ENCODE measurements at places on chromosomes 11 and 22.

DNA sequence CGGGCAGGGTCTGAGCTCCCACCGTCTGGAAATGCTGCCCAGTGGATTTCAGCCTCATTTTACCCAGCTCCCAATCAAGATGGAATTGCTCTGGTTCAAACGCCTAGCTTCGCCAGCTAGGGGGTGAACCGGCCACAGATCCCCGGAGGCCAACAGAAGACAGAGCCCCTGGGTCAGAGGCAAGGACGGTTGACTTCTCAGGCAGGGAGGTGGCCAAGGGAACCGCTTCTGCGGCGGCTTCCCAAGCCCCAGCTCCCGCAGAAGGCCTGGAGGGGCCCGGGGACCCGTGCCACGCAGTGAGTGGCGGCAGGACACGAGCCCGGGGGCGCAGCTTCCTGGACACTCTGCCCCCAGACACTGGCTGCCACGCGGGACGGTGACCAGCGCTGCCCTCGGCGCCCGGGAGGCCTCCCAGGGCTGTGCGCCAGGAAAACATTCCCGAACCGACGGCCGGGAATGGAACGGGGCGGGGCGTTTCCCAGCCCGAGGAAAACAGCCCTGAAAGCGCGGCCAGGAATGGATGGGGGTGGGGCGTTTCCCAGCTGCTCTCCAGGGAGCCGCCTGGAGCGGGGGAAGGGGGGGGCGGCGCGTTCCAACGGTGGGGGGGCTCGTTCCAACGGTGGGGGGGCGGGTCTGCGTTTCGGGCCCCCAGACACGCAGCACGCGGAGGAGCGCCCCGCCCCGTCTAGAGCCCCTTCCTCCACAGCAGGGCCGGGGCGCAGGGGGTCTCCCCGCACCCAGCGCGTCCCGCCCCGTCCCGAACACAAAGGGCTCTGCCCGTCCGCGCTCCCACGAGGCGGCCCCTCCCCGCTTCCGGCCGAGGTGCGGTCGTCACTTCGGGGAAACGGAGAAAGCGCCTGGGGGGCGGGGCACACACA, 13.5 kb upstream of the B4GALNT4 start:
- DNase-seq, result peak; percentile 92

DNA sequence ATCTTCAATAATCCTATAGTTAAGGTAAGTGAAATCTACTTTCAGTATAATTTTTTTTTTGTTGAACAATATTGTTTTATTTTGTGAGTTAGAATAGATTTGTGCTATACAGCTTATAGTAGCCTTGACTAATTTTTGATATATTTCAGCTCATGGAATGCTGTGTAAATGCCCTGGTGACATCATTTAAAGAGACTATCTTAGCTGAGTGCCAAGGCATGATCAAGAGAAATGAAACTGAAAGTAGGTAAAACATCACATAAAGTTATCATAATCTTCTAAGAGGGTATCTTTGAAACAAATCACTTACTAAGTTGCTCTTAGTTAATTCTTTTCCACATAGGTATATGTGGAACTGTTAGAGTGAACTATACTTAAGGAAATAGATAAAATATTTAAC, 51.4 kb upstream of the ACAT1 start:
- peak; percentile 10 for DNase-seq

- peak; percentile 25 for DNase-seq
Observed at GRCh38 chr11:120186774-120187591, 23.8 kb upstream of the OAF start.

- no peak for DNase-seq
Observed at GRCh38 chr11:69841170-69841858, 22.1 kb upstream of the FGF3 start.

GRCh38 chr11:96188243-96189006, 154.6 kb downstream of the MAML2 start:
- DNase-seq, result peak; percentile 22

DNA sequence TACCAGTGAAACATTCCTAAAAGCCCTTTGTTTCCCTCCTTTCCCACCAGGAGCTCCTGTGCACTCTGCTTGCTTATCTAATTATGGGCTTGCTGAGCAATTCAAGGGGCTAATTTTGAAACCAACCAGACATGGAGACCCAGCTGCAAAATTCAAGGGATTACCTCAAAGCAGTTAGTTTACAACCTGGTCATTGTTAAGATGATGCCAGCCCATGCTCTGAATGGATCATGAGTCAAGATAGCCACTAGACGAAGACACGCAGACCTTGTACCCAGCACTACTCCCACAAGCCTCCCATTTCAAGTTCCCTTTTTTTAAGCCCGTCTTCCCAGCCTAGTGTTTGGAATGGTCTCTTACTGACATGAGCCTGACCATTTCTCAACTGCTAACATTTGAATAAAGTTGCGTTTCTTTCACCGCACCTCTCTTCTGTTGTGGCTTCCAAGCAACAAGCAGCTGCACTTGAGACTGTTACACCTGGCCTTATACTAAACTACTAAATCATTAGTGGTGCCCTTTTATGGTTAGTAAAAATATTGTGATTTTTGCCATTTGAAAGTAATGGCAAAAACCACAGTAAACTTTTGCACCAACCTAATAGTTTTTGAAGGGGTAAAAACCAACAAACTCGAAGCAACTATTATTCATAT, 315.3 kb upstream of the LUZP2 start:
- DNase-seq, result no peak

DNA sequence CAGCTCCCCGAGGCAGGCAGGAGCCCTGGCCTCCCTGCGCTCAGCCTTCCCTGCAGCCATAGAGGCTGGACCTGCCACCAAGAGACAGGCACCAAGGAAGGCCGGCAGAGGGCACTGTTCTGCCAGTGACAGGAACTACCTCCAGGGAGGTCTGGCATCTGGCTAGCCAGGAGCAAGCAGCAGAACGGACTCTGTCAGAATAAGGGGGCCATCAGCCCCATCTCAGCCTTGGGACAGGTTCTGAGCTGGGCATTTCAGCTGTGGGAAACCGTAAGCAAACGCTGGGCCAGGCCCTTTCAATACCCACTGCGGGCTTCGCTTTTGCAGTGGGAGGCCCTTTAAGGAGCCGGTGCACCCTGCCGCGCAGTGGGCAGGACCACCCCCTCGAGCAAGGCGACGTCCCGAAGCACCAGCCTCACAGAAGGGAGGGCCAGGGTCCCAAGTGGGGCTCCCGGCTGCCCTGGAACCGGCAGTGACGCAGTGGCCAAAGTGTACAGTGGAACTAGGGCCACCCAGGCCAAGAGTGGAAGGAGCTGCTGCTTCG, 18.2 kb downstream of the IFT27 start:
- peak; percentile 28 for DNase-seq

DNA sequence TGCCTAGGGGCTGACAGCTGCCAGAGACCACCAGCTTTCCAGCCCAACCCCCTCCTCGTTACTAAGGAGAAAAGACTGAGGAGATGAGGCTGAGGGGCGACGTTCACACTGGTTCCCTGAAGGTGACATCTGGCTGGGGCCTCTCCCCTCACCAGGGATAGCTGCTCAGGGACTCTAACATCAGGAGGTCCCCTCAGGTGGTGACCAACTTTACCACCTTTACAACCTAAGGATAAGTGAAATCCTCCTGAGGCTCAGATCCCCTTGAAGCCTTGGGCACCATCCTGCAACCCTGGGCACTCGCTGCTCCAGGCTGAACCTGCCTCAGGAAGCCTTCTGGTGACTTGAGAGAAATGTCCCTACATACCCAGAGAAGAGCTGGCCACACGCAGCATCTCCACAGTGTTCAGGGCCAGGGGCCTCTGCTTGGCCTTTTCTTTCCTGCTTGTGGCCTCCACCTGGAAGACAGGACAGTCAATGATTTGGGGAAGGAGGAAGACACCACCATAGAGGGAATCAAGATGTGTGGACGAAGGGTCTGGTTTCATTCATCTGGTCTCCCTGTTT, 12.4 kb upstream of the PPM1F start:
- no peak for DNase-seq

DNA sequence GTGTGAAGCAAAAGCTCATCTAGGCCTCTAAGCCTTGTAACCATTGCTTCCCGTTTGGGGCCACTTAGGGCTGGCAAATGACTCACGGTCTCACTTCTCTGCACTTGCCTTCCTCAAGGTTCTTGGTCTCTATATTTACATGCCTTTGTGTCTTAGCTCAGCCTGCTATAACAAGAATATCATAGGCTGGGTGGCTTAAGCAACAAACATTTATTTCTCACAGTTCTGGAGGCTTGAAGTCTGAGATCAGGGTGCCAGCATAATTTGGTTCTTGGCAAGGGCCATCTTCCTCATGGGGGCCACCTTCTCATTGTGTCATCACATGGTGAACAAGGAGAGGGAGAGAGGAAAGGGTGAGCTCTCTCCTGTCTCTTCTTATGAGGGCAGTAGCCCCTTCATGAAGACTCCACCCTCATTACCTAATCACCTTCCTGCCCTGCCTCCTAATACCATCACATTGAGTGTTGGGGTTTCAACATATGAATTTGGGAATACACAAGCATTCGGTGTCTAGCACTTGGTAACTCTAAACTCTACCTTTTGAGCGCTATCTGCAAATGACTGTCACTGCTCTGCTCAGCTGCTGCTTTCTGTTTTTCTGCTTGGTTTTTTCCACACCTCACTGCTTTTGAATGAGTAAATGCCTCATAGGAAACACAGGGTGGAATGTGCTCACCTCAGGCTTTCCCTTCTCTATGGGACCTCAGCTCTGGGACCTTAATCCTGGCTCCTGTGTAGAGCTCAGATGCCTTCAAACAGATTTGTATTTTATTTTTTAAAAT, 16.2 kb upstream of the ME3 start:
- no peak for DNase-seq

- no peak for DNase-seq
Observed at GRCh38 chr22:31726692-31727091, 23.2 kb downstream of the PRR14L start.

GRCh38 chr11:17165247-17165890, 42.4 kb downstream of the PIK3C2A start:
- no peak for DNase-seq

DNA sequence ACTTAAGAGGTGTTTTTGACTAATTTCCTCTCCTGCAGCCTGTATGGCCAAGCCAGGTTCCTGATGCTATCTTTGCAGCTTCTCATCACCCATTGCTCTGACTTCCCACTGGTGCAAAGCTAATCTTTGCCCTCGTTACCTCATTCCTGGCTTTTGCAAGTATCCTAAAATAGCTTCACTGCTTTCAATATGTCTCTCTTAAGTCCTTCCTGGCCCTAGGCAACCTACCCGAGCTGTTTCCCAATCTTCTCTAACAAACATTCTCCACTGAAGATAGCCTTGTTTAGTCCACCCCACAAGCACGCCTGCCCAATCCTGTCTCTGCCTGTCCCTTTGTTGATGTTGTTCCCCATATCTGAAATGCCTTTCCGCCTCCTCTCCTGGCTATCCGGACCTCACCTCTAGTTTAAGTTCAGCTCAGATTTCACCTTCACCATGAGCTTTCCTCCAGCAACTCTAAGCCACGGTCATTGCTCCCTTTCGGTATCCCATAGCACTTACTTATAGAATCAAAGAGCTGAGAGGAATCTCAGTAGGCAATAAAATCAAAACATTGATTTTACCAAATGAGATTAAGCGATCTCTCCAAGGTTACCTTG, 30.1 kb upstream of the CECR2 start:
- no peak for DNase-seq

DNA sequence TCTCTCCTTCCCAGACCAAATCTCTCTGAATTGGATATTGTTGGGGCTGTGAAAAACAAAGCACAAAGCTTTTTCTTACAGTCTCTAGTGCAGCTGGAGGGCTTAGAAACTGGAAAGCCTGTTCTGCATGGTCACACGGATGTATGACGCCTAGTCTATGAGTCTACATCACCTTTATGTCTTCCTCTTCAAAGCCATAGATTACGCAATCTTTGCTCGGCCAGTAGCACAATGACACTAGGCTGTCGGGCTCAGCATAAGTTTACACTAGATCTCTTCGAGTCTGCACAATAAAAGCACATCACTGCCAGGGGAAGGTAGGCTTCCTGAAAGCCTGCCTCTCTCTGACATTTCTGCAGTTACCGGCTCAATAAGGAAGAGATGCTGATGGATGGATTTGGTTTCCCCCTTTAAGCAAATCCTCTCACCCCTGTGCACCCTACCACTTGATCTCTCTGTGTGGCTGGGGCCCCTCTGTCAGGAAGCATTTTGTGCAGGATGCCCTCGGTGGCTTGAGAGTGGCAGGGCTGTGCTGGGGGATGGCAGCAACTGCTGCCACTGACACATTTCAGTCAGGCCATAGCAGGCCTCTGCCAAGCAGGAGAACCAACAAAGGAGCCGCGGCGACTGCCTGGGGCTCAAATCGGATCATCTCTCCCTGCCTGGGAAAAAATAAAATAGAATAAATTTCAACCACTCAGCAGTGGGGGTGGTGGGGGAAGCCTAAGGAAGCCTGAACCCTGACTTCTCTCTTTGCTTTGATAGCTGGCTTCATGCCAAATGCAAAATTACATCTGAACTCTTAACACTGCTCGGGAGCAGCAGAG, 1272.8 kb downstream of the LRRC4C start:
- no peak for DNase-seq

DNA sequence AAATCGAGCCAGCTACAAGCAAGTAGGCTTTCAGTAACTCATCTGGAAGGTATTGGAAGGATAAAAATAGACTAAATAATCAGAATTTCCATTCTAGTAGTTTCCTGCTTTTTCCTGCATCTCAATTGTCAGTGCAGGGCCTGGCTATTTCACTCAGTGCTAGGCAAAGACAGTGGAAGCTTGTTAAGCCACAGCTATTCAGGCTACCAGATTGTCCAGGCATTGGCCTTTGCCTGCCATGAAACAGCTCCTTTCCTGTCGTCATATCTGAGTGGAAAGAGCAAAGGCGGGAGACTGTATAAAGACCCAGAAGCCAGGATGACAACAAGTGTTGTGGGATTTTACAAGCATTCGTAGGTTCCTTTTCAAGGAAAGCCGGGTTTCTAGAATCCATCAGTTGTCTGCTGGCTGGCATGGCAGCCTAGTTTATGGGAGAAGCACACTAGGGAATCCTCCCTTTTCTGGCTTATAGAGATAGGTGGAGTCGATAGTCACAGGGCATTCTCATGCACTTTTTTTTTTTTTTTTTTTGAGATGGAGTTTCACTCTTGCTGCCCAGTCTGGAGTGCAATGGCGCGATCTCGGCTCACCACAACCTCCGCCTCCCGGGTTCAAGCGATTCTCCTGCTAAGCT, 2.0 kb upstream of the TNRC6B start:
- DNase-seq, result no peak

DNA sequence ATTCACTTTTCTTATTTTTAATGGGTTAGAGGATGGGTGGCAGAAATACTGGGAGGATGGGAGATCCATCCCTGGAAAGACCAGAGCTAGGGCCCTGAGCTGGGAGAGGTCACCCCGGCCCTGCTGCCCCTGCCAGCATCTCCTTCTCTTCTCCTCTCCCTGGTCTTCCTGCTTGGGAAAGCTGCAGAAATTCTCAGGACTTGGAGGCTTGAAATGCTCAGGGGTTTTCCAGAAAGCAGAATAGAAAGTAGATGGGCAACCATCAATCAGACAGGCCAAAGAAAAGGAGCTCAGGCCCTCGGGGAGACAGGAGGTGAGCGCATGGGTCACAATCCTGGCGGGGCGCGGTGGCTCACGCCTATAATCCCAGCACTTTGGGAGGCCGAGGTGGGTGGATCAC, 1.5 kb downstream of the APOBEC3H start:
- no peak for DNase-seq

DNA sequence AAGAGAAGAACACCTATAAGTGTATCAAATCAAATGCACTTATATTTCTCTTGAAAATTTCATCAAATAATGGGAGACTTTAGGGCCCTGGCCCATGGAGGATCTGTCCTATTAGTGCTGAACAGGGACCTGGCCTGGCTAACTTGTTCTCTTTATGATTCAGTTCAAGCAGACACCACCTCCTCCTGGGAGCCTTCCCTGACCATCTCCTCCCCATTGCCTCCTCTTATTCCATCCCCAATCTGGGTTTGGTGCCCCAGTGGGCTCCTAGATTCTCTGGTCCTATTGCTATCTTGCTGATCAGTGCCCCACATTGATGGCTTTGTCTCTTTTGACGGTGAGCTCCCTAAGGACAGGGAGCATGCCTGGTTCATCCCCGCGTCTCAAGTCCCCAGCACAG, 60.1 kb downstream of the MICAL2 start:
- no peak for DNase-seq
